ENCODE measurements at places on chromosomes 13 and 19.
A peak's percentile ranks its signal among the peaks of the same experiment; 100 is the strongest.

- DNase-seq, result peak; percentile 56
Measured at GRCh38 chr19:41882568-41883462, at the start of gene ARHGEF1. Gene ARHGEF1, plus strand, starts transcription at chr19:41883184. Its CDS starts 4,899 bp downstream, at chr19:41888083.

DNA sequence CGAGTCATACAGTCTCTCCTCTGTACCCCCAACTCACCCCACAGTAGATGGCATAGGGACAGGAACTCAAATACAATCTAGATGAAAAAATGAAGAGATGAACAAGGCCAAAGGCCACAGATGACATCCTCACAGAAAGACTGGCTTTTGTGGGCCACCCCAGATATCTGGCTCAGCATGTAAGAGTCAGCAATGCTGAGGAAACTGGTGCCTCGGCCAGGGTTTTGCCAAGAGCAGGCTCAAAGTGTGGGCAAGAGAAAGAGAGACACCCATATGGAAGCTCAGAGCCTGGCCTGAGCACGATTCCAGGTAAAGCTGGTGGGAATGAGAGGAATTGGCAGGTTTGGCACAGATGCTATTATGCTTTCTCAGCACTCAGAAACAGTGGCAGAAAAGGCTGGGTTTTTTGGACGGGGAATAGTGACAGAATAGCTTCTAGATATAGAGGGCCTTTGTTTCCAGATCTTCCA is 460.6 kb downstream of the FOXO1 start:
- DNase-seq, result no peak

GRCh38 chr13:23960566-23961156 is 63.4 kb upstream of the C1QTNF9B start:
- no peak for DNase-seq

DNA sequence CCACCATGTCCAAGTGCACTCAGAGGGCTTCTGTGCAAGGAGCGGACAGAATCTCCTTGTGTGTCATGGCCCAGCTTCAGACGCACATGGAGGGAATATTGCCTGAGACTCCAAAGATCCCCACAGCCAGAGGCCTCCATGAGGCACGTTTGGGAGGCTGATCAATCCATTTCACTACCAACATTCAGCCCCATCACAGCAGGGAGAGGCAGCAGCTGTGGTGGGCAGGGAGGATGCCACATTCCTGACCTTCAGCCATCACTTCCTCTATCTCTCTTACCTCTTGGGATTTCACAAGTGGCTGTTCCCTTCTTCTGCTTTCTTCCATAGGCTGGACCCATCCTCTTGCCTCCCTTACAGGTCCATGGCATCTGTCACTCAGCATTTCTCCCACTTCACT is 82.4 kb upstream of the MBNL2 start:
- DNase-seq, result no peak

DNA sequence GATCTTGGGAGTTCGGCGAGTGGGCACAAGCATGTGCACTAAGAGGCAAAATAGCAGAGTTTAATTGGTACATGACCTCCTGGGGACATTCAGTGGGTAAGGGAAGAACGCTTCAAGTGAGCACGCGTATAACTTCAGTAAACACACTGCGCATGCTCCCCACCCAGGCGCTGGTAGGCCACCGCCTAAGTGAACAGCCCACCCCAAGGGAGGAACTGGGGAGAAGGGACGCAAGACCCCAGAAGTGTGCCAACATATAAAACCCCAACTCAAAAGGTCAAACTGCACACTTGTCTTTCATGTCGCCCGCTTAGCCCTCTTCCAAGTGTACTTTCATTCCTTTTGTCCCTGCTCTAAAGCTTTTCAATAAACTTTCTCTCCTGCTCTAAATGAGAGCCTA is 10.5 kb upstream of the NTN5 start:
- DNase-seq, result no peak

- no peak for DNase-seq
Measured at GRCh38 chr13:38759390-38759789, 72.5 kb downstream of the FREM2 start.

GRCh38 chr13:51241720-51242119 is 19.5 kb downstream of the FAM124A start:
- DNase-seq, result no peak

GRCh38 chr13:110551284-110551683 is 10.2 kb downstream of the RAB20 start:
- DNase-seq, result no peak

DNA sequence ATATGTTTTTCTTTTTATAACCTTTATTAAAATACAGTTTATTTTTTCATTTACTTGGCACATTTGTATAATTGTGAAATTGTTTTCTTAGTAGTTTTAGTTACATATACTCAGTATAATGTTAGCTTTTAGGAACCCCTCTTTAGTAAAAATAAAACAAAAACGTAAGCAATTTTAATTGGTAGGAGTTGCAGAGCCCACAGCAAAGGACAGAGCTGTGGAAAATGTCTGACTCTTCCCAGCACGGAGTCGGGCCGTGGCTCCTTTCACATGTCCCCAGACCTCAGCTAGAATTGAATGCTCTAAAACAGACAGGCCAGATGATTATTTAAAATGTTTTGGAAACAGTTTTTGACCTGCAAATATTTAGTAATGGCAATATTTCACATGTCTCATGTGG is 27.9 kb upstream of the CEACAM21 start:
- DNase-seq, result no peak

- peak; percentile 71 for DNase-seq
Measured at GRCh38 chr19:48511800-48512503, at the start of gene LMTK3. Gene LMTK3, minus strand, starts transcription at chr19:48511835. Its CDS starts 259 bp downstream, at chr19:48511576.

GRCh38 chr19:29671393-29672160 is 6.3 kb downstream of the PLEKHF1 start:
- DNase-seq, result no peak

GRCh38 chr13:20294497-20294896 is 62.4 kb upstream of the GJB6 start:
- DNase-seq, result peak; percentile 43

GRCh38 chr19:282501-282900 is 8.7 kb downstream of the PLPP2 start:
- no peak for DNase-seq

- no peak for DNase-seq
Measured at GRCh38 chr19:19446655-19447437, 41.4 kb downstream of the GATAD2A start.

DNA sequence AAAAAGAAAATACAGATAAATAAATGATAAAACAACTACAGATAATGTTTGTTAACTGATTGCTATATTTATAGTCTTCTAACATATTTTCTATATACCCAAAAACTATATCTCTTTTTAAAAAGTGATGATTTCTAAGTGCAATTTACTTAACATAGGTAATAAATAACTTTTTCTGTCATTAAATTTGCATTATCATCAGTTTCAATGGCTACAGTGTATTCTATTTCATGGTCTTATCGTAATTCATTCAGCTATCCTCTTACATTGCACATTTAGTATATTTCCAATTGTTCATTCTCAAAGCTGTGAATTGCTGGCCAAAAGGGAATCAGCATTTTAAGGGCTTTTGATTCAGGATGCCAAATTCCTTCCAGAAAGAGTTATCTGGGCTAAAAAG is 3.6 kb downstream of the ZNF180 start:
- no peak for DNase-seq

DNA sequence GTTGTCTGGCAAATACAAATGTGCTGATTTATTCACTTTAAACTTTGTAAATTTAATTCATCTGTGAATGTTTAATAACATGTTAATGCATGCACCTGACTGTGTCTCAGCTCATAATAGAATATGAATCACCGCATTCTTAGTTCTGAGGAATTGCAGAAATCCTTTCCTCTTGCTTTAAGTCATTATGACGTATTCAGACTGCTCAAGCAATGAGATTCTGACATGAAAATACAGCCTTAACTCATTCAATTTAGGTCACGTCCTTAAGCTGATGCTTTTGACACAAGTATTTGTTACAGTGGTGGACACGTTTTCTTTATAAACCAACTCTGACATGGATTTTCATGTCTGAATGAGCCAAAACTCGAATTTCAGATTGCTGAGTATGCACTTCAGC is 541.0 kb upstream of the KLF12 start:
- DNase-seq, result no peak

DNA sequence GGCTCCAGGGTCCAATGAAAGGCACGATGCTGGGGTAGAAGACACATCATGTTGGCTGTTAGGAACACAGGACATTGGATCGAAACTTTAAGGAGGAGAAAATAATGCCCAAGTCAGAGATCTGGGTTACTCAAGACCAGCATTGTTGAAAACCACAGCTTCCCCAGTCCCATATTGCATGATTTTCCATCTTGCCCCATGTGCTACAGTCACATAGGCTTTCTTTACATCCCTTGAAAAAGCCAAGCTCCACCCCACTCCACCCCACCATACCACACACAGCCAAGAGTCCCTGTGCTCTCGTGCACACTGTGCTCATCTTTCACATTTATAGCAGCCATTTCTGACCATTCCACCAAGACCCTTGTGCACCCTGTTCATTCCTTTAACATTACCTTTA is 636.2 kb downstream of the DIAPH3 start:
- no peak for DNase-seq

DNA sequence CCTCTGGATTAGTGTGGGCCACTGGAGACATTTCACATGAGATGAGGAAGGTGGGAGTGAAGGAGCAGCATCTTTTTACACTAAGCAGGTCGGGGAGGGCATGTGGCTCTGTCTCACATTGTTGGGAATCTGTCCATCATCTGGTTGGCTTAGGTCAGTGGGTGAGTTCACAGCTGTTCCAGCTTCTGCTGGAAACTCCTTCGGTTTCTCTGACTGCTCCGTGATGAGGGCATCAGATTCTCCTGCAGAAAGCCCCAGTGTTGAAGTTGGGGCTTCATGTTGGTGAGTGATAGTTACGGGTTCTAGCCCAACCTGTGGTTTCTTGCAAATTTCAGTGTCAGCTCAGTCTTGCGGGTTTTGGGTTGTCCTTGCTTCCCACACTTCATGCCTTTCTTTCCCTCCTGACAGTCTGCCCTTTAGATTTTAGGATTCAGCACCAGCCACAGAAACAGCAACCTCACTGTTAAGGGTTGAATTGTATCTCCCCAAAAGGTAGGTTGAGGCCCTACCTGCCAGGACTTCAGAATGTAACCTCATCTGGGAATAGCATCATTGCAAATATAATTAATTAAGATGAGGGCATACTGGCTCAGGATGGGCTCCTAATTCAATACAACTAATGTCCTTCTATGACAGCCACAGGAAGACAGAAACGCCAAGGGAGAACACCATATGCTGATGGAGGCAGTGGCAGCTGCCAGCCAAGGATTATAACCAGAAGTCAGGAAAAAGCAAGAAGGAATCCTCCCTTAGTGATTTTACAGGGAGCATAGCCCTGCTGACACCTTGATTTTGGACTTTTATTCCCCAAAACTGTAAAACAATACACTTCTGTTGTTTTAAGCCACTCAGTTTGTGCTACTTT is 7.6 kb upstream of the ALOX5AP start:
- no peak for DNase-seq

GRCh38 chr19:13835791-13836723 is 40.8 kb downstream of the ZSWIM4 start:
- DNase-seq, result no peak

DNA sequence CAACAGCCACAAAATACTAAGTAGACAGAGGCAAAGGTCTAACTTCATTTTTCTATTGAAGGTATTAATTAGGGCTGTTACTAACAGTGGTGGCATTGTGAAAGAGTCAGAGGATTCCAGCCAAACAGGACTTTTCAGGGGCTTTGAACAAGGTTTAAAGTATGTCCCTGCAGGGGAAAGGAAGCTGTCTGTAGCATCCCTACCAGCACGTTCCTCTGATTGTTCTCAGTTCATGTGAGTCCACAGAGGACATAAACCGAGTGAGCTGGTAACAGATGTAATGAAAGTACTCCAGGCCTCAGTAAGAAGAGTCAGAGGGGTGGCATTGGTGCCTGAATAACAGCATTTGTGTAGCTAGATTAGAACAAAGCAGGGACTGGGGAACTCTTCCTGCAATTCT is 15.3 kb upstream of the SPATA13 start:
- no peak for DNase-seq

- DNase-seq, result no peak
Measured at GRCh38 chr19:6773323-6773931, 919 bp downstream of the VAV1 start.

DNA sequence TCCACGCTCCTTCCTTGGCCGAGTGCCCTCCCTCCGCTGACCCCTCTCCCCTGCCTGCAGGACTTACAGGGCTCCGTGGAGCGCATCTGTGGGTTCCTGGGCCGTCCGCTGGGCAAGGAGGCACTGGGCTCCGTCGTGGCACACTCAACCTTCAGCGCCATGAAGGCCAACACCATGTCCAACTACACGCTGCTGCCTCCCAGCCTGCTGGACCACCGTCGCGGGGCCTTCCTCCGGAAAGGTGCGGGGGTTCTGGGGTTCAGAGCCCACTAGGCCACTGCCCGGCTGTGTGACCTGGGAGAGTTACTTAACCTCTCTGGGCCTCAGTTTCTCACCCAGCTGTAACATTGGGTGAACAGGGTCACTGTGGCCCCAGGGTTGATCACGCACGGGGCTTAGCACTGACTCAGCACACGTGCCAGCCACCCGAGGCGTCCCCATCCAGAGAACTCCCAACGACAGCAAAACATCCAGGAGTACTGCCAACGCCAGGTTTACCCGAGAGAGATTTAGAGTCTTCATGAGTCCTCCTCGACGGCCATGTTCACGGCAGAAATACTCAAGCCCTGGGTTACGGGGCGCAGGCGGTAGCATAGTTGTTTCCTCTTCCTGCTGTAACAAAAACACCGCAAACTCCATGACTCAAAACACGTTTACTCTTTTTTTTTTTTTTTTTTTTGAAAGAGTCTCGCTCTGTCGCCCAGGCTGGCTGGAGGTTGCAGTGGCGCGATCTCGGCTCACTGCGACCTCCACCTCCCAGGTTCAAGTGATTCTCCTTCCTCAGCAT is 9.7 kb upstream of the SPACA4 start:
- DNase-seq, result no peak

DNA sequence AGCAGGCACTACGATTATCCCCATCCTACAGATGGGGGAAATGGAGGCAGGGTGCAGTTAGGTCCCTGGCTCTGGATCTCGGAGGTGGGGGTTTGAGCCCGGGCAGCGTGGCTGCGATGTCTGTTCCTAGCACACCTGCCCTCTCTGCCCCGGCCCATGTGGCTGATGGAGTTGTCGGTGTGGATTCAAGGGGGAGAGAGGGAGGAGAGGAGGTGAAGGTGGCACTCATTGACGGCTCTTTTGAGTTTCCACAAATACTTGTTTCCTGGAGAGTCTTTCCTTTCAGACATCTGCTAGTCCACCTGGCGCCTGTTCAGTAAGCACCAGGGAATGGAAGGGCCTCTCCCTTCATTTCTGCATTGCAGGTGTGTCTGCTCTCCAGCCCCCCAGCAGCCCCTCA is 69.9 kb downstream of the ARHGEF18 start:
- no peak for DNase-seq

GRCh38 chr13:31982124-31982523 is 49.5 kb upstream of the FRY start:
- DNase-seq, result no peak

GRCh38 chr13:24911133-24911908 is 147.4 kb downstream of the RNF17 start:
- DNase-seq, result no peak

- DNase-seq, result no peak
Measured at GRCh38 chr13:27976362-27977091, 7.4 kb upstream of the CDX2 start.

GRCh38 chr13:26621731-26622401 is 64.4 kb downstream of the WASF3 start:
- no peak for DNase-seq
